Mesothelial cell of epicardium (in vitro differentiated cells): ENCODE measurements at places on chromosomes 12 and 14.

DNA sequence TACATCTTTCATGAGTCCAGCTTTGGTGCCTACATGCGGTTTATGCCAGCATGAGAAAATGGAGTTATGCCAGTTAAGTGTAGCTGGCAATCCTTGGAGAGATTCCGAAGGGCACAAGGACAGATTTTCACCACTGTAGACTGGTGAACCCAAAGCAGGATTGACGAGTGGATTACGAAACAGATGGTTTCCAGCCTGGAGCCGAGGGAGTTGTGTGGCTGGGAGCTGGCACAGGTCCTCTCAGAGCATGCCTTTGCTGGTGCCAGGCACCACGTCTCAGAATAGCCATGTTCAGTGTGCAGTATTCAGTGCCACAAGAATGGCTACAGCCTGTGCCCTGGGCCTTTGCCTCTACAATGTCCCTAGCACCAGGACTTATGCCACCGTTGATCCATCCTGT is 13.2 kb downstream of the KCNH3 start:
- DNase-seq, result no peak

DNA sequence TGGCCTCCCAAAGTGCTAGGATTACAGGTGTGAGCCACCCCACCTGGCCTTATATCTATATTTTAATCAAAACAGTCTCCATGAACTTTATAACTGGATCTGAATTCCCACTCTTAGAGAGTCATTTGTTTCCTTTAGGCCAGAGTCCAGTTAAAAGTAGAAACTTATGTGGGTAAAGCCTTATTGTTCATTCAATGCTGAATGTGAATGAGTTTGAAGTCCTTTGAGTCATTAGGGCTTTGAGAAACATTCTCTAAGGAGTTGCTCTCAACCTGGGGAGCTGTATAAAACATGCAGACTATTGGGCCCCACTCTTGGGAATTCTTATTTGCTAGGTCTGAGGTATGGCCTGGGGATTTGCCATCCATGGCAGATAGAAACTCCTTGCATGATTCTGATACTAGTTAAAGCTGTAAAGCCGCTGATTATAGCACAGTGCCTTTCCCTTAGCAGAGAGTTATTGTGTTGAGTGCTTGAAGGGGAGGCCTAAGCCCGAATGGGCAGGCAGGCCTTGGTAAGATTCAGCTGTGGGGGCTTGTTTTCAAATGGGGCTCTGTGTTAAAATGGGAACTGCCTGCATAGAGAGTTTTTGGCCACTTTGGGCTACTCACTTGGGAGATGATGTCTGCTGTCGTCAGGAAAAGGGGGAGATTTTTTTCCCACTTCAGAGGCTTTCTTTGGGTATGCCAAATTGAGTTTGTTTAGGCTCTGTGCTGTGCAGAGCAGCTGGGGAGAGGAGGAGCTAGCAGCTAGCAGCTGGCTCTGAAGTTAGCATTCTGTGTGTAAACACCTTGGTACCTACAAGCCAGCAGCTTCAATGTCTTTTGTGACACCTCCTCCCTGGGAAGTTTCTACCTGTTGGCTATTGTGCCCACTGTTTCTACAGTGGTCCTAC is 117.5 kb downstream of the DACT1 start:
- no peak for DNase-seq

DNA sequence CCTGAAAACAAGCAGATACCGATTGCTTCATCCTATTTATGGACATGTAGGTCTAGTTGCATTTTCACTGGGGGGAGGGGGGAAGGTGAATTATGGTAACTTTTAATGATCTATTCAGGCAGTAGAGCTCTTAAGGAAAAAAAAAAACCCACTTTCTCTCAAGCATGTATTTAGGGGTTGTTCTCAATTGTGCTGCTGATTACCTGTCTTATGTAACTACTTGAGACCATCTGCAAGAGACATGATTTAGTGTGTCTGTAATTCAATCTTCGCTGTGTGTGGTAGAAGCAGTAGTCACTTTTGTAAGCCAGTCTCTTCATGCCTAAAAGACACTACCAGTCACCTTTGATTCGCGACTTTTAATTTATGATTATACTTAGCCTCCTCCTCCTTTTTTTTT is 8.9 kb downstream of the CALM1 start:
- no peak for DNase-seq

DNA sequence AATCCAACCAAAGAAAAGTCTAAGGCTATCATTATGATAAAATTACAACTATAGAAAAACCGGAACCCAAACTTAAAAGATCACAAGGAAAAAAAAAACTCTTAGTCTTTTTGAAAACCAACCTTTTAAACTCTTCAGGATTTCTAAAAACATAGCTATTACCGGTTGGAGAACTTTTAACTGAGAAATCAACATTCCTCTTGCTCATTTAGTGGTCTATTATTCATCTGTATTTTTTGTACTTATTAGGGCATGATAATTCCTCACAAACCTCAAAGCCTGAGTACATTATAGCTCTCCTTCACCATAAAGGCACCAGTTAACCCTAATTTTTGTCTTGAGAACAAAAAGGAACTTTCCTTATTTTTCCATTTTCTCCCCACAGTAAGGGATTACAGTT is 10.4 kb downstream of the LUM start:
- DNase-seq, result no peak

DNA sequence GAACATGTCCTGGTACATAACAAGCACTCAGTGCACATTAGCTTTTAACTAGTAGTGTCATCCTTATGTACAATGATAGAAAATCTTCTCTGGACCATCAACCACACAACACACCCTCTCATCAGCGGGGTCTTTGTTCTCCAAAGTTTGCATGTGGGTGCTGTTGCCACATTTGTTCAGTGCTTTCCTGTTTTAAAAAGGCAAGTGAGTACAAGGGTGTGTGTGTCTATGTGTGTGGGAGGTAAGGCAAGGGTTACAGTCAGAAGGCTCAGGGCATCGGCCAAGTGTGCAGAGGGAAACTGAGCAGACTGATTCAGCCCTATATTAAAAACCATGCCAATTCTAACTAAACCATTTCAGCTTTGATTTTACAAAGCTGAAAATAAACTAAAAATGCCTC is 17.9 kb downstream of the KRT76 start:
- DNase-seq, result no peak

DNA sequence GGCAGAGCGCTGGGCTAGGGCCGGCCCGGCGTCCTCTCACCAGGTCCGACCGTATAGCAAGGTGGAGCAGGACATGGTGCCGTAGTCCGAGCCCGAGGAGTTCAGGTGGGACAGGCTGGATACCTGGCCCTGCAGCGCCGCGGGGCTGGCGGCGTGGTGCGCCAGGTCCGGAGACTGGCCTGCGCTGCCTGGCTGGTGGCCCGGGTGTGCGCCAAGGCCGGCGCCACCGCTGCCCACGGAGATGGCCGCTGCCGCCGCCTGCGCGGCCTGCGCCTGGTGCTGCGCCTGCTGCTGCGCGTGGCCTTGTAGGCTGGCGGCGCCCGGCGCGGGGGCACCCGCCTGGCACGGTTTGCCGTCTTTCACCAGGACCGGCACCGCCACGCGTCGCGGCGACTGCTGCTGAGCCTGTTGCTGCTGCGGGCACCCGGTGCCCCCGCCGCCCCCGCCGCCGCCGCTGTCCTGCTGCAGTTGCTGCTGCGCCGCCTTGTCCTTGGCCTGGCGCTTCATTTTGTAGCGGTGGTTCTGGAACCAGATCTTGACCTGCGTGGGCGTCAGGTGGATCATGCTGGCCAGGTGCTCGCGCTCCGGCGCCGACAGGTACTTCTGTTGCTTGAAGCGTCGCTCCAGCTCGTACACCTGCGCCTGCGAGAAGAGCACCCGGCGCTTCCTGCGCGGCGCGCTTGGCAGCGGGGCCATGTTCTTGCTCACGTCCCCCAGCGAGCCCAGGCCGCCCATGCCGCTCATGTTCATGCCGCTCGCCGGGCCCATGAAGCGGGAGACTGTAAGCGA is 2.6 kb downstream of the NKX2-1 start:
- no peak for DNase-seq

DNA sequence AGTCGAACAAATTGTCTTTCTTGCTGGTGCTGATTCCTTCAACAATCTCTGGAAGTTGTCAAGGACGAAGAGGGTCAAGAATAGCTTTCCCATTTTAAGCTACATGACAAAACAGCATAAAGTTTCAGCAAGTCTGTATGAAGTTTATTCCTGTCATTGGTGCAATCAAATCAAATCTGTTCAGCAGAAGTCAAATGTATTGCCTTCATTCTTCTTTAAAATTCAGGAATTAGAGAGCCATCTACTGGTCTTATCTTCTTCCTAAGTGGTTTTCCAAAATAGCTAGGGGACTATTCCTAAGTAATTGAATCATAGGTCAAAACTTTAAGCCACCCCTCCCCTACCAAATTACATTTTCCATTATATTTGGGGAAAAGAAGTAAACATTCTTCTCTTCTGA is 990.2 kb downstream of the GALC start:
- DNase-seq, result no peak

DNA sequence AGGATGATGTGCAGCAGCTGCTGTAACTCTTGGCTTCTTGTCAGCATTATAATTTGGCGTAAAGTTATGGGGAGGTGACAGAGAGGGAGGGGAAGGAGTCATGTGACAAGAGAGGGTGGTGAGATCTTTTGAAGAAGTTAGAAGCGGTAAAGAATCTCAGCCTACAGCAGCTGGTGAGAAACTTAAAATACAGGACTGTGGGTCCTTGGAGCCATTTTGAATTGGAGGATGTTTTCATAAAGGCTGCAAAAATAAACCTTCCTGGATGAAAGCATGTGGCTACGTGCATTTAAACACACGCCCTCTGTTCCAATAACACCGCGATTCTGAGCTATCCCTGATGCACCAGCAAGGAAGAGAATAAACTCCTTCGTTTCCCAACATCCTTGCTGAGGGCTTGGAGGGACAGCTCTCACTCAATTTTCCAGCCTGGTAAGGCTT is 133.7 kb downstream of the TMEM30B start:
- no peak for DNase-seq

DNA sequence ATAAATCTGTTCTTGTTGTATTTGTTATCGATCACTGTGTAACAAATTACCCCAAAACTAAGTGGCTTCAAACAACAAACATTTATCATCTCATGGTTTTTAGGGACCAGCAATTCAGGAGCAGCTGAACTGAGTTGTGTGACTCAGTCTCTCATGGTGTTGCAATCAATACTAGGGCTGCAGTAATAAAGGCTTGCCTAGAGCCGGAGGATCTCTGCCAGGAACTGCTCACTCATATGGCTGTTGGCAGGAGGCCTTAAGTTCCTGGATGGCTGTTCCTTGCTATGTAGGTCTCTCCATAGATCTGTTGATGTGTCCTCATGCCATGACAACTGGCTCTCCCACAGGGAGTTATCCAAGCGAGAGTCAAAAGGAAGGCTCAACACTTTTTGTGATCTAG is 3.8 kb upstream of the PSMC6 start:
- DNase-seq, result no peak

- DNase-seq, result no peak
Measured at GRCh38 chr14:52879958-52880357, 70.9 kb downstream of the FERMT2 start.
